ENCODE measurements at places on chromosomes 16 and 17. TPM values are rescaled to one million over a fixed set of nuclear protein-coding genes. Genes with fewer than 3 reads are reported as not detected.

- H3K27ac ChIP-seq: no peak overlapping the region
- no peaks in the 10 kb centered on the region for H3K36me3 ChIP-seq
- H3K4me1 ChIP-seq: peaks cover 7% of the 10 kb centered on the region
- DNase-seq: no peak
- H3K4me3 ChIP-seq: no peak overlapping the region
- peaks cover 38% of the 10 kb centered on the region for H3K27me3 ChIP-seq
These were observed 45.1 kb downstream of the AHSP start for GRCh38 chr16:31572821-31573220.

GRCh38 chr16:15775663-15776304 is 81.0 kb downstream of the MYH11 start:
- H3K4me3 ChIP-seq: no peak overlapping the region
- no peaks in the 10 kb centered on the region for H3K36me3 ChIP-seq
- peaks cover 8% of the 10 kb centered on the region for H3K27me3 ChIP-seq

DNA sequence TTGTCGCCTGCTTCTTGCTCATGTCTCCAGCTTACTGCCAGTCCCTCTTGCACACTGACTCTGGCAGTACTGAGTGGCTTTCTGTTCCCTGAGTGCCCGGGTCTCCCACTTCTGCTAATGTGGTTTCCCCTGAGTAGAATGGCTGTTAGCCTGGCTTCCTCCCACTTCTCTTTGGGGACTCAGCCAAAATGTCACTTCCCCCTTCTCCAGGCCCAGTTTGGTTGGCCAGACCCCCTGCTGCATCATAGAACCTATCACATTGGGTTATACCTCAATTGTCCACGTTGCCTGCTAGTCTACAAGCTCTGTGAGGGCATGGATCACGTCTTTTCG is 304.4 kb downstream of the HS3ST3B1 start:
- no peak overlapping the region for H3K27ac ChIP-seq
- no peaks in the 10 kb centered on the region for H3K36me3 ChIP-seq
- DNase-seq: no peak
- H3K27me3 ChIP-seq: no peaks in the 10 kb centered on the region

DNA sequence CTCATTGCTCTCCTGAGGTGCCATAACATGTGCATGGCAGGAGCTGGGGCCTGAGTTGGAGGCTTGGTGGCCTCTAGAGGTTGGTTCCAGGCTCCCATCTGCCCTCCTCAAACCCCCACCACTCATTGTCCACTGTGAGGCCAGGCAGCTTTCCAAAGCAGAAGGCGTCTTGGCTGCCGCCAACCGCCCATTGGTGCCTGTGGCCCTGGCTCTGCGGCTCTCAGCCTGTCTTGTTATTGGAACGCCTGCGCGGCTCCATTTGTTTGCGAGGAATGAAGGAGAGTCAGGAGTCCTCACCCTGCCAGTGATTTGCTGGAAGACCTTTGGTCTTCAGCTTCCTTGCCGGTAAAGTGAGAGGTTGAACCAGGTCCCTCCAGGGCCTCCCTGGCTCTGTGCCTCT is 43.6 kb downstream of the OR1D5 start:
- H3K27ac ChIP-seq: no peak overlapping the region
- H3K27me3 ChIP-seq: peaks cover 4% of the 10 kb centered on the region
- no peaks in the 10 kb centered on the region for H3K4me1 ChIP-seq
- H3K36me3 ChIP-seq: peaks cover 10% of the 10 kb centered on the region

The PSMD11 gene
- 104 TPM for total RNA-seq

The SKAP1 gene
- total RNA-seq: 94.1 TPM
